Uterus (tissue), 4 donors: ENCODE measurements at places on chromosomes 13 and 19. TPM values are rescaled to one million over a fixed set of nuclear protein-coding genes. Genes with fewer than 3 reads are reported as not detected.
A peak's percentile ranks its signal among the peaks of the same experiment; 100 is the strongest.

Gene CGB8
- total RNA-seq, result not detected

- DNase-seq, result peak; percentile 44
These were observed 18.9 kb downstream of the PAK4 start for GRCh38 chr19:39144290-39145071.

Gene GJB6
- 0.41 TPM for total RNA-seq

GRCh38 chr13:46624821-46625220 lies 71.9 kb downstream of the LRCH1 start:
- no peak for DNase-seq

GRCh38 chr19:40348961-40349507 lies 539 bp downstream of the PLD3 start:
- no peak for DNase-seq

DNA sequence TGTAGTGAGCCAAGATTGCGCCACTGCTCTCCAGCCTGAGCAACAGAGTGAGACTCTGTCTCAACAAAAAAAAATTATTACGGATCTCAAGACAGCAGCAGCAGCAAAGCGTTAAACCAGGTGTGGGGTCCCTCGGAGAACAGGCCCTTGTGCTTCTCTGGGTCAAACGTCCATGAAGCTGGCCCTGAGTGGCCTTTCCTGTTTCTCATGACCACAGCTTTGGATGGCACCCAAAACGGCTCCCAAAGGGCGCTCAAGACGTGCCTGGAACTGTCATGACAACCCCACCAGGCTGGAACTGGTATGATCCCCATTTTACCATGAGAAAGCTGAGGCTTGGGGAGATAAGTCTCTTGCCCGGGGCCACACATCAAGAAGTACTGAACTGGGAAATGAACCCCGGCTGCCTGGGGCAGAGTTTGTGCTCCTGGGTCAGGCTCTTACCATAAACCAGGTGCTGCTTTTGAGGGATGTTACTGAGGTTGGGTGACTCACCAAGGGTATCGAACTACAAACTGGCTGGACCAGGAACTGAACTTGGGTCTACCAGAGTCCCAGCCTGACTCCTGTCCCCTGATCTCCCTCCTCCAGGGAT lies 11.6 kb upstream of the SAMD1 start:
- DNase-seq, result no peak

- no peak for DNase-seq
These were observed 110.3 kb upstream of the ABCC4 start for GRCh38 chr13:95411428-95412040.

- no peak for DNase-seq
These were observed 884.2 kb downstream of the PCDH9 start for GRCh38 chr13:66345971-66346370.

DNA sequence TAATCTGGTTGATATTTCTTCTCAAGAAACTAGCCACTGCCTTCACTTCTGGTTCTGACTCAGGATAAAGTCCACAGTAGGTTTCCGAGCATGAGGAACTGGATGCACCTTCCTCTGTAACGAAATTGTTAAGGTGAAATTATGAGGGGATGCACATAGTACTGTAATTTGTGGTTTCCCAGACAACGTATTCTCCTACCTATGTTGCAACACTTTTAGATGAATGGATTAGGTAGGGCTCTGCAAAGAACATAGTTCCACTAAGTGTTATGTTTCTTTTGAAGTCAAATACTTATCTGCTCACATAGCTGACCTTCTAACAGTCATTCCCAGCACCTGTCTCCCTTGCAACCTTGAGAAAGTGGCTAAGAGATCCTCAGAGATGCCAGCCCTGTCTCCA lies 5.7 kb upstream of the ZC3H13 start:
- DNase-seq, result no peak

DNA sequence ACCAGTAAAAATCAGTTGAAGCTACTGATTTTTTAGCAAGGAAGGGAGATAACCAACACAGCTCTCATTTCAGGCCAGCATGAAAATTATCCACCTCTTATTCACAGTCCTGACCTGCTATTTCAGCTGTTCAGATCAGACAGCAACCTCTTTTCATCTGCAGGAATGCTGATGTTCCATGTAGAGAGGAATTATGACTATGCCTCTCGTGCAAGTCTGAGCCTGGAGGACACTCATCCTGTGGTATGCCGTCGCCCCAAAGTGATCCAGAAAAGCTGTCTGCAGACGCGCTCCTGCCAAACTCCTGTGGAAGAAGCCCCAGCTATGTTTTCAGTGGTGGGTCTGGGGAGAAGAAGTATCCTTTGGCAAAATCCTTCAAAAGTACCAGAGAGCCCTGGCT lies 563.5 kb upstream of the SLITRK1 start:
- DNase-seq, result no peak

Gene STOML3
- total RNA-seq, result 0.29 TPM

Gene ICAM5
- 0.29 TPM for total RNA-seq

Gene SMIM44
- not detected for total RNA-seq

- DNase-seq, result no peak
These were observed 2.1 kb downstream of the TM6SF2 start for GRCh38 chr19:19270749-19271571.

Gene BCKDHA
- 36.7 TPM for total RNA-seq

Gene URAD
- total RNA-seq, result not detected

Gene ZNF813
- 1.8 TPM for total RNA-seq

DNA sequence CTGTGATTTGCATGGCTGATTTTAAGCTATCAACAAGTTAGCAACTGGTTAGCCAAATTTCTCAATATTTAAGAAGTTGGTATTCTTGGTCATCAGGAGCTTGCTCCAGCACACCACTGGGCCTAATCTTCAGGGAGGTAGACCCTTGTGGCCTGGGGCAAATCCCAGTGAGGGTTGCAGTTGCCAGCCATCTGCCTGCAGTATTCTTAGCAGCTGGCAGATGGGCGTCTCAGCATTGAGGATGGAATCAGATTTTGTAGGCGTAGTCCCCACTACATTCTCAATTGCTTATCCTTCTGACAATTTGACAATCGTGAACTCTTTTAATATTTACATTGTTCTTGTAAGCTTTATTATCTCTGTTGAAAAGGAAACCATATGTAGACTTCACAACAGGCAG lies 1266.2 kb downstream of the SLITRK5 start:
- no peak for DNase-seq

Gene LHB
- not detected for total RNA-seq

Gene C13orf42
- total RNA-seq, result not detected

GRCh38 chr13:24196593-24197197 lies 36.2 kb downstream of the SPATA13 start:
- DNase-seq, result no peak

GRCh38 chr13:55230570-55230908 lies 1910.2 kb upstream of the PRR20A start:
- DNase-seq, result no peak

DNA sequence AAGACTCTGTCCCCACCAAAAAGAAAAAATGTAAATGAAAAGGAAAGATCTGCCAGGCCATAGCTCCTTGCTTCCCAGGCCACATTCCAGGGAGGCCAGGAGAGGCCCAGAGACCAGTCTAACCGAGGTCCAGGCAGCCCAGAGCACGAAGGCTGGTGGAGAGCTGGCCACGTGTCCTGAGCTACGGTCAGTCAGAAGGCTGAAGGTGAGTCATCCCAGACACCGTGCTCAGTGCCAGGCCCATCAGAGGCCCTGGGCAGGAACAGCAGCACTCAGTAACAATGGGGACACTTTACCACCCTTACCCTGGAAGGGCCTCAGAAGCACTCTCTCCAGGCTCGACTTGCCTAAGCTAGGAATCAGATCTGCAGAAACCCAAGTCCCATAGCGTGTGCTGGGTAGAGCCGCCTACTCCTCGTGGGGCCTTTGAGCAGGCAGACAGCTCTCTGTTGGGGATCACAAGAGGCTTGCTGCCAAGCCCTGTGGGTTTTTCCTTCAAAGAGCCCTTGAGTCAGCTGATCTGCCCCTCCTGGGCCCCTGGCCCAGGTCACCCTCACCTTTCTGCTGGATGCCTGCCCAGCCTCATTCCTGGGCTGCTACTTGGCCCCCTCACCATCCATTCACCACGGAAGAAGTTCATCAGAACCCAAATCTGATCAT lies 11.6 kb upstream of the DNMT1 start:
- DNase-seq, result no peak

DNA sequence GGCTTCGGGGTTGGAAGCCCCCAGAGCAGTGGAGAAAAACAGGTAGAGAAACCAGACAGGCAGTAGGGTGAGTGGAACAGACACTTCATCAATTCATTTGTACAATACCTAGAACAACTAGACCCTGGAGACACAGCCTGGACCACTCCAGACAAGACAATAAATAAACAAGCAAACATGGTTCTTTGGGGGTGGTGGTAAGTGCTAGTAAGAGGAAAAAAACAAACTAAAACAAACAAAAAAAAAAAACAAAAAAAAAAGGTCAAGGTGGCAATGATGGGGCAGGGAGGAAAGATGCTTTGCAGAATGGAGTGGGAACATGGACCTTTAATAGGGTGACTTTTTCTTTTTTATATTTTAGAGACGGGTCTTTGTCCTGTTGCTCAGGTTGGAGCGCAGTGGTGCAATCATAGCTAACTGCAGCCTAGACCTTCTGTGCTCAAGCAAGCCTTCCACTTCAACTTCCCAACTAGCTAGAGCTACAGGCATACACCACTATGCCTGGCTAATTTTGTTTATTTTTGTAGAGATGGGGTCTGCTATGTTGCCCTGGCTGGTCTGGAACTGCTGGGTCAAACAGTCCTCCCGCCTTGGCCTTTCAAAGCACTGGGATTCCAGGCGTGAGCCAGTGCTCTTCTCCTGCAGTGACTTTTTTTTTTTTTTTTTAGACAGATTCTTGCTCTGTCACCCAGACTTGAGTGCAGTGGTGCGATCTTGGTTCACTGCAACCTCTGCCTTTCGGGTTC lies 3.1 kb downstream of the JUNB start:
- DNase-seq, result no peak

- DNase-seq, result no peak
These were observed 10.2 kb downstream of the LRRC4B start for GRCh38 chr19:50558039-50558438.

- no peak for DNase-seq
These were observed 201.9 kb downstream of the FGF9 start for GRCh38 chr13:21872795-21873194.

Gene TMPRSS9
- total RNA-seq, result 0.69 TPM

GRCh38 chr19:15210323-15210781 lies 9.6 kb upstream of the NOTCH3 start:
- no peak for DNase-seq

DNA sequence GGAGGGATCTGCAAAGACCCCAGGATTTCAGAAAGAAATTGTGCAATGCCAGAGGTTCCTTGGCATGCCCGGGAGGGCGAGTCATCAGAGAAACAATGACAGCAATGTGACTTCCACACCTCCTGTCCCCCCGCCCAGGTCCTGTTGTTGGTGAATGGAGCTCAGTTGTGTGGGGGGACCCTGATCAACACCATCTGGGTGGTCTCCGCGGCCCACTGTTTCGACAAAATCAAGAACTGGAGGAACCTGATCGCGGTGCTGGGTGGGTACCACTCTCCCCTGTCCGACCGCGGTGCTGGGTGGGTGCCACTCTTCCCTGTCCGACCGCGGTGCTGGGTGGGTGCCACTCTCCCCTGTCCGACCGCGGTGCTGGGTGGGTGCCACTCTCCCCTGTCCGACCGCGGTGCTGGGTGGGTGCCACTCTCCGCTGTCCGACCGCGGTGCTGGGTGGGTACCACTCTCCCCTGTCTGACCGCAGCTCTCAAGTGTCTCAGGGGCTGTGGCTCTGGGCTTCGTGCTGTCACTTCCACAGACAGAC lies 5.2 kb upstream of the F10 start:
- no peak for DNase-seq

DNA sequence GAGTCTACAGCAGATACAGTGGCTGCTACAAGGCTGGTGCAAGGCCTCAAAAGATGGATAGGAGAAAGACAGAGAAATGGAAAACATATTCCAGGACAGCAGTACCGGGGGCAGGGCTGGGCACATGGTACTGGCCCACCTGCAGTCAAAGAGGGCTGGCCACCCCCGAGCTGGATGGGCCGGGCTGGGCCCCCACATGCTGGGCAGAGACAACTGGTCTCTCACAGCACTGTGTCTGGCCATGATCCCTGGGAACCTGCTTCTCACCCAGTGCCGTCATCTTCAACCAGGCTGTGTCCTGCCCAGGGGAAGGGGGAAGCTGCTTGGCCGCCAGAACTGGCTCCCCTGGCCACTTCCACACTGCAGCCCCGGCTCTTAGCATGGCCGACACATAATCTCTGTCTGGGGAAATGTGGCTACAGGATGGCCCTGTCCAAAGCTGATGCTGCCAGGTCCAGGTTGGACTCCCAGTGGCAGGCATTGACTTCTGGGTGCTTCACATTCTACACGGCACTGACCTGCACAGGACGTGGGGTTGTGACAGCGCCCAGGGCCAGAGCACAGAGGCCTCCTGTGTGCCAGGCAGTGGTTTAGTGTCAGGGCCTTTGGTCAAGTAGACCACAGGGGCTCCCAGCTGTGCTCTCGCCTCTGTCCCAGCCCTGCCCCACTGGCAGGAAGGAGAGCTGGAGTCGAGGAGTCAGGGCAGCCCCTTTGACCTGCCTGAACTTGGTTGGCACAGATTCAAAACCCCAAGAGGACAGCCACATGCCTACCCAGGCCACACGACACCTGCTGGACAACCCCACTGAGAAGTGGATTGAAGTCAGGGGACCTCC lies 21.7 kb downstream of the PEPD start:
- no peak for DNase-seq

DNA sequence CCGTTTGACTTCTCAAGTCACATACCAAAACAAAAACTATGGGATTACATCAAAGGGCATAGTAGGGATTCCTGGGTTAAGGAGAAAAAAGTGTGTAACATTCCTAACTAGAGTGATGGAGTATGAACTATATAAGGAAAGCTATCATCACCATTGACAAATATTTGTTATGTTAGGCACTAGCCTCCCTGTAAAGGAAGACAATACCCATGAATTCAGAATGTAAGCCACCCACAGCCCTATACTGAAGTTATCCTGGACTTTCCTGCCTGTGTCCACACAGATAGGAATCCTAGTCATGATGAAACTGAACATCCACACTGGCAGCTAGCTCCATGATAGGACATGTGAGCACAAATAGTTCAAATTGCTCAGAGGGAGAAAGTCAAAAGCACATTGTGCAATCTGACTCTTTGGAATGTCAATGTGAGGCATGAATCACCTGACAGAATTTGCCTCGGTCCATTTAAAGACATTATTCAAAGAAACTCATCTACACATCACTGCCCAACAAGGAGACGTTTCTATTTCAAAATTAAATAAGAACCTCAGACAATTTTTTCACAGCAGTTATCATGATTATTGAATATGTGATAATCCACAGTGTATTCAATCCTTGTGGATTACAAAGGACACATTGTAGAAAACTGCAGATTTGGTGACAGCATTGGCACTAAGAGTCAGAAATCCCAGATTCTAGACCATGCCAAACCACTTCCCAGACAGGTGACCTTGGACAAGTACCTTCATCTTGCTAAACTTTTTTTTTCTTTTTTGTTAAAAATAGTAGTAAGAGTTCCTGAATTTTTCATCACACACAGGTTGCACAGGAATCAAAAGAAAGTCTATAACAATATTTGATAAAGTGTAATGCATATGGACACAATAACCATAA lies 529.3 kb downstream of the IRS2 start:
- no peak for DNase-seq
